ENCODE measurements at places on chromosomes 1 and 21.

GRCh38 chr1:87588495-87588894, 259.8 kb downstream of the LMO4 start:
- DNase-seq: no peak

DNA sequence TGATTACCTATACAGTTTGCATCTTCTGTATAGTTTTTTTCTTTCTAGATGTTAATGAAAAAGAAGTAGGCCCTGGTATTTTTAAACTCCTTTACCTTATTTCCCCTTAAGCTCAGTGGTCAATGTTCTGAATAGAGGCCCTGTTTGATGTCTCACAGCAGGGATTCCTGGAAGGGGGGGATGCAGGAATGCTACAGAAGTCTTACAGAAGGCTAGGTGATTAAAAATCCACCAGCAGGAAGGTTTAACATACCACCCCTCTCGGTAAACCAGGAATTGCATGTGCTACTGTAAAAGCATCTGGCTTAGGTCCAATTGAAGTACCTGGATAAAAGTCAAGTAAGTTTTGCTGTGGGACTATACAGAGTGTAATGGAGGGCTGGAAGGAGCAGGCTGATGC, 78.3 kb downstream of the NOS1AP start:
- no peak for DNase-seq

DNA sequence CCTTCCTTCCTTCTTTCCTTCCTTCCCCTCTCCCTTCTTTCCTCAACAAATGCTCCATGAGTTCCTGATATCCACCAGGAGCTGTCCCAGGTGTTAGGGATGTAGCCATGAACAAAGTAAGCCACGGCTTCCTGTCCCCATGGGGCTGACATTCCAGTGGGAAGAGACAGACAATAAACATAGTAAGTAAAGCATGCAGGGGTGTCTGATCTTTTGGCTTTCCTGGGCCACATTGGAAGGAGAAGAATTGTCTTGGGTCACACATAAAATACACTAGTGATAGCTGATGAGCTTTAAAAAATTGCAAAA, 81.5 kb upstream of the ZBTB40 start:
- no peak for DNase-seq

DNA sequence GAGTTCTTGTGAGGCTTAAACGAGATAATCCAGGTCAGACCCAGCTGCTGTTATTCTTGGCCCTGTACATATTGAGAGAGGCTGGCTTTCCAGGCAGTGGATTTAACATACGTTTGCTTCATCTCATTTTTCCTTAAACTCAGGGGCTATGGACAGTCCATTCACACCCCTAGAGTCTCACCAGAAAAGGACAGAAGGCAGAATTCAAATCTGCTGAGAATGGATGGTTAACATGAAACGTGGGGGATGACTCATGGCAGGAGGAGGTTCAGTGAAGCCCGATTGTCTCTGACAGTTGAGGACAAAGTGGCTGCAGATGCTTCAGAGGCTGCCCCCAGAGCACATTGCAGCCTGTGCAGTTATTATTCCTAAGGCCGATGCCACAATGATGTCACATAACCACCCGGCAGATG, 39.5 kb downstream of the TGFB2 start:
- DNase-seq: no peak

DNA sequence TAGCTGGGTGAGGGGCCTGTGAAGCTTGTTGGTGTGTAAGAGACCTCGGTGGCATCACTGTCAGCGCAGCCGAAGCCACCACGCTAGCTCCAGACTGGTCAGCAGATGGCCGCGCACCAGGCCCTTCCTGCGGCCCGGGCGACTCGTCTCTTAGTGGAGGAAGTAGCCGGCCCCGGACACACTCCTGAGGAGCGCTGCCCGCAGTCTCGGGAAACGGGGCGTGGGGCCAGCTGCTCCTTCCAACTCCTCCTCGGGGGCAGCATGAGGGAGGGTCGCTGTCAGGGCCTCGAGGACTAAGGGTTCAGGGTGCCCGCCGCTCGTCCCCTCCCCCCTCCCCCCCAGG, 20.4 kb downstream of the H3-3A start:
- DNase-seq: no peak

DNA sequence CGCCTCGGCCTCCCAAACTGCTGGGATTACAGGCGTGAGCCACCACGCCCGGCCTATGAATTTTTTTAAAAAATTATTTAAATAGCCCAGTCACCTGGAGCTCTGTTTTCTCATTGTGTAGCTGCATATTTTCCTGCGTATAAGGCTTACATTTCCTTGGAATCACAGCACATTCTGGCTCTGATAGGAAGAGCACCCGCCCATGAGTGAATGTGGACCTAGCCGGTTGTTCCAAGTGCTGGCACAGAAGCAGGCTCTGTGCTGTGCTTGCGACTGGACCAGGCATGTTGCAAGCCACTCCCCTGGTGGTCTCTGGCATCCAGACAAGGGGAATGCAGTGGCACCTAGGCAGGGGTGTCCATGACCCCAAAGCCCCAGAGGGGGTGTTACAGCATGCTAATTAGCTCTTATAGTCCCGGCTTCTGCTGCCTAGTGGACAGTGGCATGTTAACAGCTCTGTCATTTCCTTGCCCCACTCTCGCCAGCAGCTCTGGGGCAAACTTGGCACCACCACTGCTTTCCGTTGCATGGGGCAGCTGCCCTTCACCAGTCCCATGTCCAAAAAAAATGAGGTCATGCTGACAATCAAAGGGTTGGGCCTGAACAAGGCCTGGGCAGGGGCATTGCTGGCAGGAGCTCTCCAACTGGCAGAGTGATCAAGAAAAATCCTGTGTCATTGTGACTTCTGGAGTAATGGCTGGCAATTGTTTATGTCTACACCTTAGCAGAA, 5.2 kb upstream of the VTCN1 start:
- no peak for DNase-seq

DNA sequence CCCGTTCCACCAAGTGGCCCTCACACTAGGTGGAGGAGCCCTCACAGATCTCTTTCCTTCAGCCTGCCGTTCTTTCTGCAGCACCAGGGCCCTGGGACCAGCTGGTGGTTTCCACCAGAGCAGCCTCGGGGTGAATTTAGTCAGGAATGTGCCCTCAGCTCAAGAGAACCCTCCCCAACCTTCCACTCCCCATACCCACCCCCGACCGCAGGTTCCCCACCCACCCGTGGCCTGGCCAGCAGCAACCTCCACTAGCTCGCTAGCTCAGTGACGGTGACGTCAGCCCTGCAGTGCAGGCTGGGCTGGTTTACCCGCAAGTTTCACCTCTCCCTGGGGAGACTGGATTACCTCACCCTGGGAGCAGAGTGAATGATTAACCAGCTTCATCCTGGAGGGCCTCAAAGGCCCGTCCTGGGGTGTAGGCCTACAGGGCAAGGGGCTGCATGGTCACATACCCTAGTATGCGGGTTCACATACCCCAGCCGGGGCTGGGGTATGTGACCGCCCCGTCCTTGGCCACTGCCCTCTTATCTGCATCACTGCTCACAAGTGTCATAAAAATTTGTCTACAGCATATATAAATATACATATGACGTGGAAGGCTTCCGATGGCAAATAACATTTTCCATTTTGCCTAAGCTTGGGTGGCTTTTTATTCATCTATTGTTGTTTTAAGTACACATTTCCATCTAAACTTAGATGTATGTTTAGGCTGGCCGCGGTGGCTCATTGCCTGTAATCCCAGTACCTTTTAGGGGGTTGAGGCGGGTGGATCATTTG, 24.5 kb downstream of the ELF3 start:
- DNase-seq: no peak

GRCh38 chr1:23627069-23627735, 64.4 kb upstream of the RPL11 start:
- DNase-seq: no peak

DNA sequence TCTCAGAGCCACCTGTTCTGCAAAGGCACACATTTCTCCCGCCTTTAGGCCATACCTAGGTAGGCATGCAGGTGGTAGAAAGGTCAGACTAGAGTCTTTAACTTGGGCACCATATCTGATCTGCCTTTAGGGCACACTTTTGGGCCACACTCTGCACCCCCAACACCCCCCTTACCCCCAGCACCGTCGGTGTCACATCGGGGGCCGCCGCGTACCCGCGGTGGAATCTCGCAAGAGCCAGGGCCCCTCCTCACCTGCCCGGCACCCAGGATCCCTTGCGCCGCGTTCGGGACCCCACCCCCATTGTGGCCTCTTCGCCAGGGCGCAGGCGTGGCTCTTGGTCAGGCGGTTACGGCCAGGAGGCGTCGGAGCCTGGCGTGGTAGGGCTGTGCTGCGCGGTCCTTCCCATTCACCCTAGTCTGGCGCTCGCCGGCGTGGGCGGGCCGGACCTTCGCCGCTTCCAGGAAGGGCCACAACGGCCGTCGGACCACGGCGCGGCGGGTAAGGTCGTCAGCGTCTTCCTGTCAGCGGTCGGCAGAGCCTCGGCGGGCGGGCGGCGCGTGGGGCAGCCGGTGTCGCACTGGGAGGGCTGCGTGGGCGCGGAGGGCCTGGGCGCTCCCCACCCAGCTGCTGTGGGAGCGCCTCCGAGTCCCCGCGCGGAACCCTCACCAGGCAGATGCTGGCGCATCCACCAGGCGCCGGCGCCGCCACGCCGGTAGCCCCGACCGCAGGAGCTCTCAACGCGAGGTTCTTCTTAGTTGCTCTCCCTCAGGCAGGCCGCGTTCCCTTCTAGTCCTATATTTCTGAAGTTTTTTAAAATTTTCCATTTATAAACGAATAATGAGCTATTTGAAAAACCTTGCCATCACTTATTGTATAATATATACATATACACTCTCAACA, at the start of gene DNAH14:
TSS of gene DNAH14 (plus strand) at position 341 of the 903 bp plus-strand sequence. CDS start 23,028 bp downstream, outside the sequence.
- DNase-seq: peak; percentile 12

DNA sequence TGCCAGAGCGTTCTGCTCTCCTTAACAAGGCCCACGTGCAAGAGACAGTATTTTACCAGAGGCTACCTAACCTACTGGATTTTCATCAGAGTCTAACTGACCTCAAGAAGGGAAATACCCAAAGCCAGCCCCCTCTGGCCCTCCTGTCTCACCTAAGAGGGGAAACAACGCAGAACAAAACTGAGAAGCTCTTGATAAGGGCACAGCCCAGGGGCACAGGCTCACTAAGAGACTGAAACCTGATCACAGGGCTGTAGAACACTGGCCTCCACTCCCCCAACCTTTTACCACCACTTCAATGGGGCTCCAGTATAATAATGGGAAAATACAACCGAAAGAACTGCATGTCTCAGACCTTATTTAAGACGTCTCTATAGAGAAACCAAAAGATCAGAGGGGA, 449.5 kb upstream of the CAMK1G start:
- DNase-seq: peak; percentile 13

- no peak for DNase-seq
These were observed 28.3 kb downstream of the PTPRC start for GRCh38 chr1:198667186-198667585.

- no peak for DNase-seq
These were observed 8.2 kb upstream of the S100A10 start for GRCh38 chr1:152001631-152002584.

DNA sequence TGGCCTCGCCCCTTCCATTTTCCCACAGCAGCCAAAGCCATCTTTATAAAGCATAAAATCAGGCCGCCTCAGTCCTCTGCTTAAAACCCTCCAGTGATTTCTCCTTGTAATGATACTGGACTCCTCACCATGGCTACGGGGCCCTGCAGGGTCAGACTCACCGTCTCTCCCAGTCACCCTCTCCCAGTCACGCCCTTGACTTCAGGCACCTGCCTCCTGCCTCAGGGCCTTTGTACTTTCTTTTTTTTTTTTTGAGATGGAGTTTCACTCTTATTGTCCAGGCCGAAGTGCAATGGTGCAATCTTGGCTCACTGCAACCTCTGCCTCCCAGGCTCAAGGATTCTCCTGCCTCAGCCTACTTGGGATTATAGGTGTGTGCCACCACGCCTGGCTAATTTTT, 47.8 kb downstream of the PIK3CD start:
- DNase-seq: no peak

DNA sequence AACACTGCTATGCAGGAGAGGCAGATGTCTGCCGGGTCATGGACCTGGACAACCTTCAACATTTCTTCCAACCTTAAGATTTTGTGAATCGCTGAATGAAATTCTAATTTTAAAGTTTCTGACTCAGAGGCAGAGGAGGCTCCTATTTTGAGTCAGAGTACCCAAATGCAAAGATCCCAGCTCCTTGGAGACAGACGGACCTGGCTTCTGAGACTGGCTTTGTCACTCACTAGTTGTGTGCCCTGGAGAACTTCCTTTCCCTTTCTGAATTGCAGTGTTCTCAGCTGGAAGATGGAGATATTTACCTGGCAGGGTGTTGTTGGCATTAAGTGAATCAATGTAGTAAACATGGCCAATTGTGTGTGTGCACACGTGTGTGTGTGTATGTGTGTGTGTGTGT, 51.9 kb downstream of the IER5 start:
- DNase-seq: no peak

DNA sequence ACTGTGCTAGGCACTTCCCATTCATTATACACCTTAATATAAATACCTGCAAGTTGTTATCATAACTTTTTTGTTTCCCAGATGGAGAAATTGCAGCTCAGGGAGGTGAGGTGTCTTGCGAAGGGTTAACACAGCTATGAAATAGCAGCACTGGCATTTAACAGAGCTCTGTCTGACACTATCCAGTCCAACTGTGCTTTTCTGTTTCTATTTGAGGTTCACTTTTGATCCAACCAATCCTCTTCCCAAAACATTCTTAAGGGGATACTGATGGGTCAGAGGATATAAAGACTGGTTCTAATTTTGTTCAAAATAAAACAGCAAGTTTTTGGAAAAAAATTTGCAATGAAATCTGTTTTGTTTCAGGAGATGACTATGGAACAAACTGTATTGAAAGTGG, 46.5 kb upstream of the C8B start:
- no peak for DNase-seq

Measured in GM12892 (cell line).